ENCODE measurements at places on chromosomes 6 and 20.

DNA sequence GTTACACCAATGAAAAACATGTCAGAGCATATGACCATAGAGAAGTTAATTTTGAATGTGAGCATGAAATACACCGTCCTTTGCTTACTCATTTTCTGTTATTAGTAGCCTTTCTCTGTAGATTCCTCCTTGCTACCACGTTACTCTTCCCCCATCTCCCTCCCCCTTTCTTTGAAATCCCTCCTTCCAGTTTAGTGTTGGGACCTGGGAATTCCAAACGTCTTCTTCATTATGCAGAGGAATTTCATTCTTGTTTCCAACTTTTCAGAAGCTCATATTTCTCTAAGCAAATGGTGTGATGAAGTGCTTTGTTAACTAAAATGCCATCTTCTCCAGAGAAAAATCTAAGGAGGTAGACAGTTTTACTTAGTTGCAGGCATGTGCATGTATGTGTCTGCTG, 122.4 kb downstream of the MCHR2 start:
- no peak for DNase-seq

GRCh38 chr6:151387175-151387970, 4.0 kb downstream of the ZBTB2 start:
- no peak for DNase-seq

DNA sequence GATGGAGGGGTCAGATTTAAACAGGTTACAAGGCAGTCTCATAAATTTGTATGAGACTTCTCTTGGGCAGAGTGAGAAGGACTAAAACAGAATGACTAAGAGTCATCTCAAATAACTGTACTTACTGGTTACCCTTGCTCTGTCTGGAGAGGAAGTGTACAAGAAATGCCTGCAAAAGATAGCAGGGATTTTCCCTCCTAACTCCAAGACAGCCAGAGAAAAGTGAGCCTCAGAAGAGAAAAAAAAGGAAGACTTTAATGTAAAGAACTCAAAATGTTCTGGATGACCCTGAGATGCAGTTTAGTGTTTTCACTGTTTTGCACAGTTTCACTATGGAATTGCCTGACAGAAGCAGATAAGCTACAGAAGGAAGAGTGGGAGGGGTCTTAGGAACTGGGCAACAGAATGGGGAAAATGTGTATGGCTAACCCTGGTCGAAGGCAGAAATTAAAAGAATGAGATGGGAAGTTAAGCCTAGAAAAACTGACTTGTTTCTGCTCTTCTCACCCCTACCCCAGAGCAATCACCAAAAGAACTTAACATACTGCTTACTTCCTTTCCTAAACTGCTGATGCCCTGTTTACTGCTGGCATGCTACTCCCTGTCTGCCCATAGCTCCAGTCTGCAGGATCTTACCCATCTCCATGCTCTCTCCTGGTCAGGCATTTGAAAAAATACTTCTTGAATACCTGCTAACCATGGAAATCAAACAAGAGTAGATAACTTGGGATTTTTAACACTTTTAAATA, 98.1 kb upstream of the MARCKS start:
- DNase-seq = no peak

GRCh38 chr6:168057836-168058235, 21.2 kb downstream of the FRMD1 start:
- no peak for DNase-seq

DNA sequence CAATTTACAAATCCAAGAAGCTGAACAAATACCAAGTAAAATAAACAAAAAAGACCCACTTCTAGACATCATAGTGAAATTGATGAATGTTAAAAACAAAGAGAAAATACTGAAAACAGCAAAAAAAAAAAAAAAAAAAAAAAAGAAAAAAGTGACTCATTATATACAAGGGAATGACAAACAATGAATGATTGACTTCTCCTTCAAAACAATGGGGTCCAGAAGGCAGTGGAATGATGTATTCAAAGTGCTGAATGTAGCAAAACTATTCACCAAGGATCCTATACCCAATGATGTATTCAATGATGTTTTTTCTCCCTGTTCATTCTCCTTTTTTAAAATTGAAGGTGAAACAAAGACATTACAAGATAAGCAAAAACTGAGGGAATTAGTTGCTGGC, 650.0 kb downstream of the UTRN start:
- DNase-seq = no peak

DNA sequence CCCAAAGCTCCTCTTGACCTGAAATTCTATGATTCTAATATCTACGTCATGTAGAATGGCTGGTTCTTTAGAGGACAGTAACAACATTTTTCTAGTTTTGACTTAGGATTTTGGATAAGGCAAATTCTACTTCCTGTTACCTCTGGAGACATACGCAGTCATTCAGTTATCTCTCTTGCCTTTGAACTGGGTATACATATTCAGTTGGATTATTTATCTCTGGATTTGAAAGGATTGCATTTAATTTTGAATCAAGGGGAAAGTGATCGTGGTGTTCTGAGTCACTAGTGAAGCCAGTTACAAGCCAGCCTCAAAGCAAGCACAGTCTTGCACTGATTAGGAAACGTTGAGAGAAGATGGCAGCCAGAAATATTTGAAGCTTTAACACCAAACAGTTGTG, 35.3 kb upstream of the BCAS1 start:
- DNase-seq = no peak

DNA sequence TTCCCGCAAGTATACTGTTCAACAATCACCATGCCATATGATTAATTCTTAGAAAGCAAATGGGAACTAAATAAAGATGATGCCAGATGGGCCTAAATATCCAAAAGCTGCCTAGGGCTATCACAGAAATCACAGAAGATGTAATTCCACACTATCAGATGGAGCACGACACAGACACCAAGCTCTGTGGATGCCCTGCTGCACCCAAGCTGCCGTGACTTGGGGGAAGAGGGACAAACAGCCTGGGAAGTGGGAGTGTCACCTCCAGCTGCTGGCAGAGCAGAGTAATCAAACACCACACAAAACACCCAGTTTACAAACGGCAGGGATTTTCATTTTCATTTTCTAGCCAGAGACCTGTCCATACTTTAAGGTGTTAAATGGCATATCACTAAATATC, 35.7 kb downstream of the PDE10A start:
- DNase-seq = no peak

- no peak for DNase-seq
Observed at GRCh38 chr6:137226697-137227096, 7.5 kb upstream of the IFNGR1 start.

DNA sequence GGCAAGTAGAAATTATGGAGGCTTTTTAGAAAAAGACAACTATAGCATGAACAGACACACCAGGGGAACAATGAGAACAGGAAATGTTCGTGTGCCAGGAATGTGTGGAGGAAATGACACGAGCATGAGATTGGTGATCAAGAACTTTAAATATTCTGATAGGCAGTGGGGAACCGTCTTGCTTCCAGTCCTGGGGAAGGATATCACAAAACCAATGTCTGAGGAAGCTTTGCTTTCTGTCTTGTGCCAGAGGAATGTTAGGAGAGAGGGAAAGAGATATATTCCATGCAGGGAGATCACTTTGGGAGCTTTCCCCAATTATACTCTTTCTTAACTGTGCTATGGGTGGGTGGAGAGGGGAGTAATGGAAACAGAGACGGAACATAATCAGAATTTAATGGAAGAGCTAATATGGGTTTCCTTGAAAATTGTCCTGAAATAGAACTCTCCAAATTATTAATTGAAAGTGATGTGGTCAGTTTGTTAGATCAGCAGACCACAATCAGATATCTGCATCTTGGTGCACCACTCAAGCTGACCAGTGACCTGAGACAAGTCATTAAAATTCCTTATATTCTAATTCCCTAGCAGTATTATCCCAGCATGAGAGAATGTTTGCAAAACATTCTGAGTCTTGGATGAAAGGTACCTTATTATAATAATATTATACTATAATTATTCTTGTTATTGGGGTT, 178.2 kb downstream of the SOX4 start:
- no peak for DNase-seq

GRCh38 chr6:14575961-14576360, 458.4 kb downstream of the CD83 start:
- no peak for DNase-seq

GRCh38 chr6:165487347-165487746, 175.7 kb downstream of the PDE10A start:
- DNase-seq = no peak

DNA sequence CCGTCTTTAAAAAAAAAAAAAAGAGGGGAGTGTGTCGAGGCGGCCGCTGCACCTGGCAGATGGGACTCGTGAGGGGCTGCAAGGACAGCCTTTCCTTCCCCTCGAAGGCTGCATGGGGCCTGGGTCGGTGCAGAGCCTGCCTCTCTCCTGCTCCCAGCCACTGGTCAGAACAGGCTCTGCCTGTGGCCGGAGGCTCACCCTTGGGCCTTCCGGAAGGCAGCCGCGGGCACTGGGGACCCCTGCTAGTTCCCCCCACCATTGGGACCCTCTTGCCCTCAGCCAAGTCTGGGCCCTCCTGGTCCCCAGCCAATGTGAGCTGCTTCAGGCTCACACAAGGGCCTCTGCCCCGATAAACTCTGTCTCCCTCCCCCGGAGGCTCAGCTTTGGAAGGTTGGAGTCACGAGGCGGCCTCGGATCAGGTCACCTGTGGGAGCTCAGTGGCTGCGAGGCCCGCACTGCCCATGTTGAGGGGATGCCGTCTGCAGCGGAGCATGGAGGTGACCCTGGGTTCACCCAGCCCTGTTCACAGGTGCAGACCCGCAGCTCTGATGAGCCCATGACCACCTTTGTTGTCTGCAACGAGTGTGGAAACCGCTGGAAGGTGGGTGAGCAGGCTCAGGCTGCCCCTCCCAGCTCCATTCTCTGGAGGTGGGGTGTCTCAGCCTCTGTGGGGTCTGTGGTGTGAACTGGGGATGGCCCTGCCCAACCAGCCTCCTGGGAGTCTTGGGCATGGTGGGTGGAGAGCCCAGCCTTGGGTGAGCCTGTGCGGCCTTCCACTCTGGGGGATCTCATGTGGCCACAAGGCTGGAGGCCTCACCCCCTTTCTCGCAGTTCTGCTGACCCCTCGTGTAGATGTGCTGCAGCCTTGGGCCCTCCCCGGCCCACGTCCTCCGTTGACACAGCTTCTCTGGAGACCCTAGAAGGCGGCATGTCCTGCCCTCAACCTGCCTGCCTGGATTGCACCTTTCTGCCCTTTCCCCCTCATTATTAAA, 7.7 kb downstream of the RGS19 start:
- no peak for DNase-seq

DNA sequence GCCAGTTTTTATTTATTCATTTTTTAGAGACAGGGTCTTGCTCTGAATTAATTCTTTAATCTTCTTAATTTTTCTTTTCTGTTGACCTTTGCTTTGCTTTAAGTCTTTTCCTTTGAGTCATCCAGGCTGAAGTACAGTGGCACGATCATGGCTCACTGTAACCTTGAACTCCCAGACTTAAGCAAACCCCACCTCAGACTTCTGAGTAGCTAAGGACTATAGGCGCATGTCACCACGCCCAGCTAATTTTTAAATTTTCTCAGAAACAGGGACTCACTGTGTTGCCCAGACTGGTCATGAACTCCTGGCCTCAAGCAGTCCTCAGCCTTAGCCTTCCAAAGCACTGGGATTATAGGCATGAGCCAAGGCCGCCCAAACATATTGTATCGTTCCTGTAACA, 71.3 kb upstream of the GNRH2 start:
- DNase-seq = no peak

GRCh38 chr6:99132026-99132635, 184.4 kb upstream of the FBXL4 start:
- no peak for DNase-seq

DNA sequence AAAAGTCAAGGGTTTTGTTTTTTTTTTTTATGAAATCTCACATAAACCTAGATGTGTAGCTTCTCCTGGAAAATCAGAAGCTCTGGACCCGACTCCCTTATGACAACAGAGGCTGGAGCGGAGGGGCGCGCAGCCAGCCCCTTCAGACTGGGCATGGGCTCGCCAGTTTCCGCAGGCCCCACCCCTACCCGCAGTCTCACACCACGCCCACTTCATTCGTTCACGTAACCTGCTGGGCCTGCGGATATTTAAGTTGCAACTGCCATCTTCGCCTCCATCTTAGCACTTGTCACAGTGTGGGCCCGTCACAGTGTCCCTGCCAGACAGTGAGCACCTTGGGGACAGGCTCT, 111.7 kb upstream of the PTPN1 start:
- DNase-seq = no peak

GRCh38 chr20:47790580-47790965, 5.3 kb upstream of the SULF2 start:
- DNase-seq = no peak

DNA sequence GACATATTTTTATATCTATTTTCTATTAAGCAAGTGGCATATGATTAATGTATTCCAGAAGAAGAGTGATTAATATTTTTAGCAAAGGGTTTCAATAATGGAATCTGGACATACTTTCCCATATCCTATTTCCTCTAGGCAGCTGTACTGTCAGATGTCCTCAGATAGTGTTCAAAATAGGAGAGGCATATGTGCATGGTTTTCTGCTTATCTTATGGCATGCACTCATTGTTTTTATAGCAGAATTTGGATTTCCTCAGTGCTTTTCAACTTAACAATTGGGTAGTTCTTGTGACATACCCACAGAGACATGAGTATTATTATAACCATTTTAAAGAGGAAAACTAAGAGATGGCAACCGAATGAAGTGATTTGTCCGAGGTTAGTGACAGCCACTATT, 12.6 kb upstream of the SLC17A5 start:
- DNase-seq = no peak

- DNase-seq = no peak
Observed at GRCh38 chr6:34036357-34037069, 109.4 kb downstream of the GRM4 start.

DNA sequence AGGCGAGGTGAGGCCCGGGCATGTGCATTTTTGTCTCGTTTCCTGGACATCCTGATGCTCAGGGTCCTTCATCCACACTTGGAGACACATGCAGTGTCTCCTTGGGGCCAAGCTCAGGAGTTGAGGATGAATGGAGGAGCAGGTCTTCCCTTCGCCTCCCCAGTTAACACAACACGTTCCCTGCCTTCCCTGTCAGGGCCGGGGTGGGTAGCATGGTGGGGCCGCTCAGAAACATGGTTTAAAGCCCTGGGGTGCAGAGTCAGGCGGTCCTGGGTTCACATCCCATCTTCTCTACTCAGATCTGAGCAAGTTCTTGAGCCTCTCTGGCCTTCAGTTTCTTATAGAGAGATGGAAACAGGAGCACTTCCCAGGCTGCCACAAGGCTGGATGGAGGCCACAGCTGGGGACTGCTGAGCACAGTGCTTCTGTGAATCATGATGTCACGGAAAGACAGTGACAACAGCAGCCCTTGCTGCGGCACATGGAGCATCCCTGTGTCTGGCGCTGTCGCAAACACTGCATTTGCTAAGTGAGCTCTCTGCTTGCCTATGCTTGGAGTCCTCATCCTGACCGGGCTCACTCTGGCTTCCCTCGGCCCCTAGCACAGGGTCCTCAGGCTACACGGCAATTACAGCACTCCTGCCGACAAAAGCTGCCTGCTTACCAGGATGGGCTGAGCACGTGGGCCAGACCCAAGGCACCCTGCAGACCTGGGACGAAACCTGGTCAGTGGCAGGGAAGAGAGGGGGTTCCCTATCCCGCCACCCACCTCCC, 45.6 kb upstream of the STX16 start:
- no peak for DNase-seq

DNA sequence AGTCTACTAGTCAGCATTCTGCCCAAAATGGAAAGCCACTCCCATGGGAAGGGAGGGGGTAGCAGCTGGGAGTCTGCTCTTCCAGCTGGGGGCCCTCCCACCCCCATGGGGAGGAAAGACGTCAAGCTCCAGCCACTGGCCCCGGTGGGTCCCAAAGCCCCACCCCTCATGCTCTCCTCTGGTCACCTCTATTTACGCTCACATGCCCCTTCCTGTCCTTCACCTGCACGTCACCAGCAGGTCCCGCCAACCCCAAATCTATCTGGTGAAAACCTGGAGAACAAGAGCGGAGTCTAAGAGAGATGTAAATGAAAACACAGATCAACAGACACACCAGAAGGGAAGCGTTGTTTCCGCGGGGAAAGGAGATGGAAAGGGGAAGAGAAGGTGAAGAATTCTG, 30.0 kb upstream of the ZBP1 start:
- DNase-seq = no peak
